Fibroblast of skin of right biceps (primary cell): ENCODE measurements at places on chromosomes 5 and 9.
A peak's percentile ranks its signal among the peaks of the same experiment; 100 is the strongest.

- no peak for DNase-seq
These were observed 98.7 kb downstream of the CDK5RAP2 start for GRCh38 chr9:120481248-120481647.

GRCh38 chr5:88664645-88665044 lies 218.3 kb downstream of the MEF2C start:
- no peak for DNase-seq

GRCh38 chr9:133417541-133418461 lies at the start of gene REXO4:
TSS of gene REXO4 (minus strand) at chr9:133418010. CDS start at chr9:133417844, 166 bp downstream.
- DNase-seq: peak; percentile 91

- DNase-seq: no peak
These were observed 37.8 kb upstream of the C5orf63 start for GRCh38 chr5:127111112-127111511.

DNA sequence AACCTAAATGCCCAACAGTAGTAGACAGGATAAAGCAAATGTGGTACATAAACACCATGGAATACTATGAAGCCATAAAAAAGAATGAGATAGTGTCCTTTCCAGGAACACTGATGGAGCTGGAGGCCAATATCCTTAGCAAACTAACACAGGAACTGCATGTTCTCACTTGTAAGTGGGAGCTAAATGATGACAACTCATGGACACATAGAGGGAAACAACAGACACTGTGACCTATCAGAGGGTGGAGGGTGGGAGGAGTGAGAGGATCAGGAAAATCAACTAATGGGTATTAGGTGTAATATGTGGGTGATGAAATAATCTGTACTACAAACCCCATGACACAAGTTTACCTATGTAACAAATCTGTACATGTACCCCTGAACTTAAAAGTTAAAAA lies 505.7 kb downstream of the RAB3C start:
- DNase-seq: no peak

- no peak for DNase-seq
These were observed 26.7 kb downstream of the ERGIC1 start for GRCh38 chr5:172860520-172861443.

DNA sequence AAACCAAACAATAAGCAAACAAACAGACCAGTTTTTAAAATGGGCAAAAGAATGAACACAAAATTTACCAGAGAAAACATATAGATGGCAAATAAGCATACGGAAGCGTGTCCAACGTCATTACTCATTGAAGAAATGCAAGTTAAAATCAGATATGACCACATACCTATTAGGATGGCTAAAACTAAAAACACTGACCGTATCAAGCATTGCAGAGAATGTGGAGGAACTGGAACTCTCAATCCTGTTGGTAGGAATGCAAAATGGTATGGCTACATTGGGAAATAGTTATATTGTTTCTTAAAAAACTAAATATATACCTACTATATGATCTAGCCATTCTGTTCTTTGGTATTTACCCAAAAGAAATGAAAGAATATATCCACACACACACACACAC lies 129.4 kb upstream of the ACO1 start:
- DNase-seq: no peak

GRCh38 chr5:115471345-115472063 lies 73.1 kb downstream of the FEM1C start:
- no peak for DNase-seq

DNA sequence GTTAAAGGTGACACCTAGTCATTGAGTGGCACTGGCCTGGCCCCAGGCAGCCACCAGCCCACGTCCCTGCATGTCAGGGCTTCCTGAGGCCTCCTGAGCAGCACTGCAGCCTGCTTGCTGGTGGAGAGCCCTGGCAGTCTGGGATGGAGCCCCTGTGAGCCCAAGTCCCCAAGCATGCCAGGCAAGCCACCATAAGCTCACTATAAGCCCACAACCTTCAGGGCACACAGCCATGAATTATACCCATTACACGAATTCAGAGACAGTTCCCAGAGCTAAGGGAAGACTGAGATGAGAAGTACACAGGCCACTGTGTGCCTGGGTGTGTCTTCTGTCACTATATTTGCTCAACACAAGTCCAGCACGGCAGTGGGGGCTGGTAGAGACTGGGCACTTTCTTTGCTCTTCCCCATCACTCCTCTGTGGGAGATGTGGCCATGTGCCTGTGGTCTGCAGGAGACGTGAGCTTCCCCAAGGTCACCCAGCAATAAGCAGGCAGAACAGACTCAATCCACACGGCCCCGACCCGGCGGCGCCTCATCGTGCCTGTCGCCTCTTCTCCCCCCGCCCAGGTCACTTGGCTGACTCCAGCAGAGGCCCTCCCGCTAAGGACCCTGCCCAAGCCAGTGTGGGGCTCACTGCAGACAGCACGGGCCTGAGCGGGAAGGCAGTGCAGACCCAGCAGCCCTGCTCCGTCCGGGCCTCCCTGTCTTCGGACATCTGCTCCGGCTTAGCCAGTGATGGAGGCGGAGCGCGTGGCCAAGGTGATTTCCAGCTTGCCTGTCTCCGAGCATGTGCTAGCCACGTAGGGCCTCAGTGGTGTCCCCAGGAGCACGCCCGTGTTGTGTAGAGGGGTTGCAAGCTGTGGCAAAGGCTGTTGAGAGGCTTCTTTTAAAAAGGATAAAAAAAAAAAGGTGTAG lies 114.8 kb downstream of the WNK2 start:
- no peak for DNase-seq

- no peak for DNase-seq
These were observed 8.7 kb upstream of the CDKN2AIPNL start for GRCh38 chr5:134420343-134420742.

GRCh38 chr5:136123236-136123768 lies 9.3 kb upstream of the SMAD5 start:
- DNase-seq: peak; percentile 11

DNA sequence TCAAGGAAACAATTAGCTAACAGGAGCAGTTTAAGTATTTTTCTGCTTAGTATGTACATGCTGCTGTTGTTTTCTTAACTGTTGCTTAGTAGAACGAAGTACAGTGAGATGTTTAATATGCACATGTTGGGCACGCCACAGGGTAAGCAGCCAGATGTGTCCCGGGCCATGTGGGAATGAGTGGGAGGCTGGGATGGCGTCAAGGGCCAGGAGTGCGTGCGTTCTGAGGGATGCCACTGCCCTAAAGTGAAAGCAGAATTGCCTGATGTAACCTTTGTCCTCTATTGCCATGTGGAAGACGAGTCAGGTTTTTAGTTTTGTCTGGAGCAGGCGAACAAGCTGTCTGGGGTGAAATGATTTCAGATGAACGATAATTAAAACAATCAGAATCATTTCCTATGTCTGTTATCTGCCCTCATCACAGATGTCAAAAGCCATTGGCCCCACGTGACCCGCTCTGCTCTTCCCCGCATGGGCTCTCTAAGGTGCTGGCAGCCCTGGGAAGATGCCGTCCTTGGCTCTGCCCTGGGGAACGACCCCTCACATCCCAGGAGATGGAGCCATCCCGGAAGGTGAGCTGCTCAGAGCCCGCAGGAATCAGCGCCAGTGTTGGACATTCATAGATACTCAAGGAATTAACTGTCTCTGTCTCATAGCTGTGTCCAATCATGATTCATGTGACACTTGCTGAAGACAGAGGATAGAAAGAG lies 356.6 kb upstream of the IRX4 start:
- DNase-seq: no peak
